ENCODE measurements at places on chromosomes 4 and X. TPM values are rescaled to one million over a fixed set of nuclear protein-coding genes. Genes with fewer than 3 reads are reported as not detected.
A peak's percentile ranks its signal among the peaks of the same experiment; 100 is the strongest.

GRCh38 chr4:171015441-171015840, 797.8 kb upstream of the GALNTL6 start:
- DNase-seq, result no peak

The ERVMER34-1 gene
- polyA plus RNA-seq, result 3.1 TPM

DNA sequence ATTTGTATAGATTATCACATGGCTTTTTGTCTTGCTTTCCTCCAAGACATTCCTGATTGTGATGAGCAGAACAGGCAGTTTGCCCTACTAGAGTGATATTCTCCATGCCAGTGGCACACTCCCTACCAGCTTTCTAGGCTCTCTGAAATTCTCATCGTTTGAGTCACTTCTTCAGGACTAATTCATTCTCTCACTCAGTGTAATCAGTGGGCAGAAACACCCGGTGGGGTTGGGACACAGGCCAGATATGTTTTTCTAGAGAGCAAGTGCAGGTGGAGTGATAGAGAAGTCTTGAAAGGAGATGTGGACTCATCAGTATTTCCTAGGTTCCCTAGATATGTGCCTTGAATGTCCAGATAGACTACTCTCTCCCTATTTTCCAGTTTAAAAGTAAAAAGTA, 13.1 kb downstream of the RAB33A start:
- no peak for DNase-seq

GRCh38 chr4:1294424-1294823, 4.7 kb downstream of the MAEA start:
- DNase-seq, result no peak

DNA sequence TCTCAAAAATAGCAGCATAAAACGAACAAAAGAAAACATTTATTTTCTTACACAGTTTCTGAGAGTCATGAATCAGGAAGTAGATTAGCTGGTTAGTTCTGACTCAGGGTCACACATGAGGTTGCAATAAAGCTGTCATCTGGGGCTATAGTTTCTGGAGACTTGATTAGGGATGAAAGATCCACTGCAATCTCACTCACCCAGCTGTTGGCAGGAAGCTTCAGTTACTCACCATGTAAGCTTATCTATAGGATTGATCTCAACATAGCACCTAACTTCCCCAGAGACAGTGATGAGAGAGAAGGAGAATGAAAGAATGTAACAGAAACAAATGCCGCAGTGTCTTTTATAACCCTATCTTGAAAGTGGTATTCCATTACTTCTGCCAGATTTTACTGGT, 435.5 kb downstream of the GABRG1 start:
- DNase-seq, result no peak

GRCh38 chr4:41148931-41149330, 65.4 kb downstream of the APBB2 start:
- DNase-seq, result no peak

The CLNK gene
- polyA plus RNA-seq, result 0.61 TPM

GRCh38 chr4:83625821-83626220, 89.9 kb downstream of the GPAT3 start:
- no peak for DNase-seq

DNA sequence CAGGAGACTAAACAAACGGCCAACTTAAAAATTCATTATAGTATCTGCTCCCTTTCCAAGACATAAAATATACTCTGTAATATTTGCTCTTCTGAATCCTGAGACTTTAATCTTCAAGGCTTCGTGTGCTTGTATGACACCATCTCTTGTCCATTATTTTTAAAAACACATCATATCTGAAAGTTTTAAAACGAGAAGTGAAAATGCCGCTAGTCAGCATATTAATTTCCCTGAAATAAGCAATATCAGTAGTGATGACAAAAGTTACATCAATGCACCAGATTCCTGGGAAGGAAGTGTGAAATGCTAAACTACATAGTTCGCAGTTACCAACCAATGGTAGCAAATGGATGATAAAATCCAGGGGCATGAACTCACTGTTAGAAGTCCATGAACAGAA, 66.8 kb upstream of the EXOC1L start:
- DNase-seq, result no peak

The NUDT6 gene
- polyA plus RNA-seq, result 14.6 TPM

DNA sequence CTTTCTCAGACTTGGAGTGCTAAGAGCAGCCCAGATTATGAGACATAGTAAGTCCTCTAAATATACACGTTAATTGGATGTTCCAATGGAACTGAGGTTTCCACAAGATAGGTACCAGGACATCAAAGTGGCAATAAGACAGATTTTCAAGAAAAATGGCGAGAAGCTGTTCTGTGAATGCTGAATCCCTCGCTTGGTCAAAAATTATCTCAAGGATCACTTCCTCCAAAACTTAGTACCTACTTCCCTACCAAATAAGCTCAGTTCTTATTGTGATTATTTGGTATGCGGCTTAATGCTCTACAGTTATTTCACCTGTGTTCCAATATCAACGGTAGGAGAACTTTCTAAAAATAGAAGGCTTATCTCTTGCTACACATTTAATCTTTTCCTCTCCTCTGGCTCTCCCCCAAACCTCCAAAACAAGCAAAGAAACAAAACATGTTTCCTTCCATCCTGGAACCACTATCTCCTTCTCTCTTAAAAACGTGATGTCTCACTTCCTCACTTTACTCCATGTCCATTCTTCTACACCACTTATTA, 14.7 kb downstream of the PDGFC start:
- no peak for DNase-seq

- no peak for DNase-seq
Measured at GRCh38 chrX:68343551-68343950, 89.7 kb downstream of the OPHN1 start.

DNA sequence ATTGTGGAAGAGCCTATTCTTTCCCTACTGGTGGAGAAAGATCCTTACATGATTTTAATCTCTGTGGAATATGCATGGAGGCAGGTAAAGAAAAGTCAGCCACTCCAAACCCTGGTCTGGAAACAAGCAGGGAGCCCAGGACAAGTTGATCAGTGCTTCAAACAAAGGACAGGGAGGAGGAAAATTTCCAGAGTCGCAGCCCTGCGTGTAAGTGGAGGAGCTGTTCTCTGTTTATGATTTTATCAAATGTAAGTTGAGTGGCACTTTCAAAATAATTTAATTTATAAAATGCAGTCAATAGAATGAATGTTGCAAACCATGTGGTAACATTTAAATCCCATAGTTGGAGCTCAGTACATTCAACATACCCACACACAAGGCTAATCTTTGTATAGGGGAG, 57.0 kb downstream of the SLC34A2 start:
- DNase-seq, result no peak

DNA sequence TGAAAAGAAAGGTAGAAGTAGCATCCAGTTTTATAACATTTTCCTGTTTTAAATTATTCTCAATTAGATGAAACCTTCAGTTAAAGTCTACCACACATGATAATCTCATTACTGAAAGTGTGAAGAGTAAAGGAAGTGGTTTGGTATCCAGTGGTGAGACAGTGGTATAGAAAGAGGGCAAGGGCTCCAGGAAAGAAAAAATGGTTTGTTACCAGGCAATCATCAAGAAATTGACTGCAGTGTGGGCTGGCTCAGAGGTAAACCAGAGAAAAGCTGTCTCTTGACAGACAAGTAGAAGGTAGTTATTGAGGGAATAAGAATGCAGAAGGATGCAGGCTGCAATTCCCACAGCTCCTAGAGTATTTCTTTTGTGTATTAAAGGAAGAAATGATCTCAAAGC, 406.2 kb downstream of the TLL1 start:
- no peak for DNase-seq

DNA sequence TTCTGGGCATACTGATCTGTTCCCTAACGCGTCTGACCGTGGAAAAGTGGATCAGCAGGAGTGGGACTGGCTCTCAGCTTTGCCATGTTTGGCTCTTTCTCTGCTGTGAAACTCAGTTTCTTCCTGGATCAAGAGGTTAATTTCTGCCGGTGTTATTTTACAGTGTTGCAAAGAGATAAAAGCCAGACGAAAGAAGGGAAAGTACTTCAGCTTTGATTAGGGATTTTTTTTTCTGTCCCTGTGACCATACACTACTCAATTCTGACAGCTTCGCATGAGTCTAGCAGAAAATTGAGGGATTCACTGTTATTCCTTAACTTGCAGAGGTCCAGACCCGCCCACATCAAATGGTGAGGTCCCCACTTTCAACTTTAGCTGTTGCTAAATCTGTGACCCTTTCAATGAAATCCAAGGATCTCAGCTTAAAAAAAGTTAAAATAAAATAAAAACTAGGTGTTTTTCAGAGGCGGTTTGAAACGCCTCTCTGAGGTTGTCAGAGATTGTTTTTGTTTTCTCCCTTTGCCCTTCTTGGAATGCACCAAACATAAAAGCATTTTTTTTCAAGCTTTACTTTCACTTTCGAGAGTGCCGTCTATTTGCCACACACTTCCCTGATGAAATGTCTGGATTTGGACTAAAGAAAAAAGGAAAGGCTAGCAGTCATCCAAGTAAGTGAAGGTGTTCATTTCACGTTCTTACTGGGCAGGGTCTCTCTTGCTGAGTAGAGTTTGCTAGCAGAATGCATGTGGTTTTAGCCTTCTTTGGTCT, at the start of gene TLR3:
TSS of gene TLR3 (plus strand) at position 576 of the 768 bp plus-strand sequence. CDS start 7,464 bp downstream, outside the sequence.
- peak; percentile 51 for DNase-seq

DNA sequence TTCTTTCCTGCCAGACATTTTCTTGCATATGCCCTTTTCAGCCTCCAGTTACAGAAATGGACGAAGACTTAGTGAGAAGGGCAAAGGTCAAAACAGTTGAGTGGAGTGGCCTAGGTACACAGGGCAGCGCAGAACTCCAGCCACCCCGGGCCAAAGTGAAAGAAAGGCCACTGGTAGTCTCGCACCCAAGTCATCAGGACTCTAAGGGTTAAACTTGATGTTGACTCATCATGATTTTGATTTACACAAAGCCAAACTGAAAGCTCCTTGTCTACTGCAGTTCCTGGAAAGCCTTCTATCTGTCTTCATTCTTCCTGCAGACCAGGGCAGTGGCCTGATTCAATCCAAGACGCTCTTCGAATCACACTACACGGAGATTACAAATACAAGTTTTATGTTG, 2.6 kb upstream of the IL13RA1 start:
- no peak for DNase-seq

The MAP3K15 gene
- polyA plus RNA-seq, result 2.0 TPM

The WDR17 gene
- polyA plus RNA-seq, result 7.8 TPM

The SSX4 gene
- polyA plus RNA-seq, result not detected

GRCh38 chr4:10879411-10880110, 195.0 kb upstream of the CLNK start:
- no peak for DNase-seq

The HEPH gene
- polyA plus RNA-seq, result 37.6 TPM

DNA sequence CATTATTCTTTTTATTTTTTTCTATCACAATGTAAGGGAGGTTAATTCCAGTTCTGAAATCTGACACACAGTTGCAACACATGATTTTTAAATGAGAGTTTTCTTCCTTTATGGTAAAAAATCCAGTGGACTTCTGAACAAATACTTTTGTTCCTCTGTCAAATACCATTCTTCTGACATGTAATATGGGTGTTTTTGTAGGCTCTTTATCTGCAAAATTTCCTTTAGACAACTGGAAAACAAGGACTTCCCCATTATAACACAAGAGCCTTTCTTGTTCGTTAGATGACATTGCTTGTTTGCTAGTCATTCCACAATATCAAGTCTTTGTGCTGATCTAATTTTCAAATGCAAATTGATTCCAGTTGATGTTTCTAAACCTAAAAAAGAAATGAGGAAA, 7.7 kb downstream of the FANCB start:
- DNase-seq, result no peak

The FGA gene
- not detected for polyA plus RNA-seq

DNA sequence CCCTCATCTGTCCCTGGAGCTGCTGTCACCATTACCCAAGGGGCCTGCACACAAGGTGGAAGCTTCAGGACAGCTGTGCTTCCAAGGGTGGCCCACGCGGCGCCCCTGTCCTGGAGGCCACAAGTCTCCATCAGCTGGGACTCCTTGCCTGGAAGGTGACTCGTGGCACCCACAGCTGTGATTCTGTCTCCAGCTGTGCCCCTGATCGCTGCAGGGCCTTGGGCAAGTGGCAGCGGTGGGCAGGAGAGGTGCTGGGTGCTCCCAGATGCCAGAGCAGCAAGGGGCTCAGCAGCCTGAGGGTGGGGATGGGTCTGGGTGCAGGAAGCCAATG, 9.0 kb upstream of the DUSP9 start:
- DNase-seq, result no peak

GRCh38 chr4:132071815-132072214, 1077.3 kb upstream of the PCDH10 start:
- no peak for DNase-seq

DNA sequence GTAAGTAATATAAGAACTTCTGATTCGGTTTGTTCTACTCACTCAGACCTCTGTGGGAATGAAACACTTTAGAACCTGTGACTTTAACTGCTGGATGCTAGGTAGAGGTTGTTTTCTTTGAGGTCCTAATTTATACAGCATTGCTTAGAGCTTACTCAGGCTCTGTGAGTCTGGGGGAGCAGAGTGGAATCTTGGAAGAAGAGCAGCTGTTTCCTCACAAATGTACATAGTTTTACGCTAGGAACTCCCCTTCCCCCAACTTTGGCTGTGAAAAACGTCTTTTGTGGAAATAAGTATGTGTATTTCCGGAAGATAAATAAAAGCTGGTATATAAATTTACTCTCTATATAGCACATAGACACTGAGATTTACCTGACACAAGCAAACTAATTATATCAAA, 141.4 kb downstream of the NAA11 start:
- no peak for DNase-seq

DNA sequence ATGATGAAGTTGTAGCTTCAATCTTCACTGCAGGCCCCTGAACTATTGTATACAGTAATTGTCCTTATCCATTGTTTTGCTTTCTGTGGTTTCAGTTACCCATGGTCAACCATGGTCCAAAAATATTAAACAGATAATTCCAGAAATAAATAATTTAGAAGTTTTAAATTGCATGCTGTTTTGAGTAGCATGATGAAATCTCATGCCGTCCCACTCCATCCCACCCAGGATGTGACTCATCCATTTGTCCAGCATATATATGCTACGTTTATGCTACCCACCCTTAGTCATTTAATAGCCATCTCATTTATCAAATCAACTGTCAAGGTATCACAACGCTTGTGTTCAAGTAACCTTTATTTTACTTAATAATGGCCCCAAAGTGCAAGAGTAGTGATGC, 34.5 kb downstream of the IQCM start:
- DNase-seq, result no peak

The GAGE12F gene
- not detected for polyA plus RNA-seq

DNA sequence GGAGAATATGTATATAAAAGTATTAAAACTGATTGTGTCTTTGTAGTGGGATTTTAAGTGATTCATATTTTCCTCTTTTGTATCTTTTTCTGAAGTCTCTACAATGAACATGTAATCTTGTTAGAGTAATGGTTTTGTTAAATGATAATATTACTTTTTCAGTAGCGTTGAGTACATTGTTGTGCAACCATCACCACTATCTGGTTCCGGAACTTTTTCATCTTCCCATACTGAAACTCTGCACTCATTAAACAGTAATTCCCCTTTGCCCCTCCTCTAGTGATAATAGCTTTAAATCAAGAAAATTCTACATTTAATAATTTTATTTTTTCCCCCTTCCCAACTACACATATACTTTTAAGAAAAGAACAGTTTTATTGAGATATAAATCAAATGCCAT, 23.3 kb downstream of the SHROOM3 start:
- DNase-seq, result no peak

The PAGE5 gene
- not detected for polyA plus RNA-seq

The DCAF12L1 gene
- polyA plus RNA-seq, result 0.49 TPM

- DNase-seq, result no peak
Measured at GRCh38 chr4:139331185-139331584, 28.9 kb upstream of the NDUFC1 start.

Data from left lung (tissue), 14 donors.